ENCODE measurements at places on chromosomes 5 and 9.

DNA sequence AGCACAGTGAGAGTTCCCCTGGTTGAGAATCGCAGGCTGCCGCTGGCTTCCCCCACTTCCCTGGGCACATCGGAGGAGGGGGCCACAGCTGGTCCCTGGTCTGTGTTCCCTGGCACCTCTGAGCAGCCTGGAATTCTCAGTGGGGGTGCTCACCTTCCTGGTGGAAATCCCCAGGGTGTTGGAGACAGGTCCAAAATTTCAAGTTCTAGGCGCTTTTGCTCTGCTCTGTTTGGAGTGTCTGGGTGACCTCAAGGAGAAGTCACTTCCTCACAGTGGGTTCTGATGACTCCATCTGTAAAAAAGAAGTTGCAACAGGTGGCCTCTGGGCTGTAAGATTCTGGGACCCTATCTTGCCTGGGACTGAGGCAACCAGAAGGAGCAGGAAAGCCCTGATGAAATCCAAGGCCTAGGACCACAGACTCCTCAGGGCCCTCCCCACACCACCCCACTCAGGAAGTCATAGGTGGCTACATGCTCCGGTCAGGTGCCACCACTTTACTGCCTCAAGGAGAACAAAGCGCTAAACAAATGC lies at the start of gene TRAF1:
Gene TRAF1, minus strand, starts transcription at position 400 of the 532 bp plus-strand sequence. CDS start 721 bp downstream, outside the sequence.
- no peak for DNase-seq

DNA sequence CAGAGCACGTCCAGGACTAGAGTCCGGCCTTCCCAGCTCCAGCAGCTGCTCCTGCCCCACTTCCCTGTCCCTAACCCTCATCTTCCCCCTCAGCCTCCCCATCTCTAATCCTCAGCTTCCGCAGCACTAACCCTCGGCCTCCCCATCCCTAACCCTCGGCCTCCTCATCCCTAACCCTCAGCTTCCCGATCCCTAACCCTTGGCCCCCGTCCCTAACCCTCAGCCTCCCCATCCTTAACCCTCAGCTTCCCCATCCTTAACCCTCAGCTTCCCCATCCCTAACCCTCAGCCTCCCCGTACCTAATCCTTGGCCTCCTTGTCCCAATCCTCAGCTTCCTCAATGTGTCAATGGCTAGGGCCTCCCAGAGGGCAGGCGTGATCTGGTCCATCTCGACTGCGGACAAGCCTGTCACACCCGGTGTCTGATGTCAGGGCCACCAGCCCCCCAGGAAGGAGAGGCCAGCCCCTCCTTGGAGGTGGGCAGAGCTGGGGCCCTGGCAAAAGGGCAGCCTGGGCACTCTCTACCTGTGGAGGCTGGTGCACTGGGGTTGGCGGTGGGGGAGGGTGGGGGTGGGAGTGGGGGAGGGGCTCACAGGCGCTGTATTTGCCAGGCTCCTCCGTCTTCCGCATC lies 1.4 kb downstream of the OBP2B start:
- DNase-seq: no peak

- no peak for DNase-seq
Observed at GRCh38 chr9:137339045-137339907, 37.2 kb upstream of the NRARP start.

- no peak for DNase-seq
Observed at GRCh38 chr9:132006677-132007370, 72.8 kb downstream of the MED27 start.

DNA sequence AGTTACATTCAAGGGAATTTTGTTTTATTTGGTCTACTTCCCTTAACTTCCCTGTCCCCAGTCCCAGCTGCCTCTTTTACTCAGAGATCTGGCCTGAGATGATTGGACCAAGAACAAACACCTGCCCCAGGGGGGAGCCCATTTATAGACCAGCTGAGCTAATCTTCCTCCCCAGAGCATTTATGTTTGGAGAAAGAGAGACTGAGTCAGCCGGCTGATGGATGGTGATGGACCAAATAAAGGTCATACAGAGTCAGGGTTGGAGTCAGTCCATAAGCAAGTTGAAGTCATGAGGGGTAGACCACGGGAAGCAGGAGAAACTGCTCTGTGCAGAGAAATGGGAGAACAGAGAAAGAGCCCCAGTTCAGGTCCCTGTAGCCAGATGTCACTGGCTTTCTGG lies 77.7 kb downstream of the TMEM174 start:
- DNase-seq: no peak

- DNase-seq: no peak
Observed at GRCh38 chr9:112112519-112112918, 62.6 kb downstream of the SUSD1 start.

DNA sequence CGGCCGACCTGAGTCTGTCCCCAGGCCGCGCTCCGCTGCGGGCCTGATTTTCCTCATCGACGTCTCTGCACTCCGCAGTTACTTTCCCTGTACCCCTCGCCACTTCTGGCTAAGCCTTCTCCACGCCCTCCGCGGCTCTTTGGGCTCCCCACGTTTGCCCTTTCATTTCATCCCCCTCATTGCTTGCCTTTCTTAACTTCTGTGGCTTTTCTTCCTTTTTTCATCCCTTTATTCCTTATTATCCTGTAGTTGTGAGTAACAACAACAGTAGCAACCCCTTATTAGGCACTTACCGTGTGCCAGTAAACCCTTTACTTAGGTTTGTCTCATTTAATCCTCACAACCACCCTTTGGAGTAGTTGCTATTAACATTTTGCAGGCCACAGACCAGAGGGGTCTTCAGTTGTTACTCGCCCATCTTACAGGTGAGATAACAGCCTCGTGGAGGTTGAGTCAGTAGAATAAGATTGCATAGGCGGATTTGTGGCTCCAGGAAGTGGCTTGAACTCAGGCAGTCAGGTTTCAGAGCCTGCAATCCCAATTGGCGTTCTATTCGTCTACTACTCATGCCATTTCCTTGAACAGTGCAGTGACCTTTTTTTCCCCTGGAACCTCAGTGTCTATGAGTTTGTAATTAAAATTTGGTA lies 724 bp downstream of the TCERG1 start:
- no peak for DNase-seq

GRCh38 chr9:81445331-81445921 lies 243.9 kb downstream of the TLE1 start:
- no peak for DNase-seq

GRCh38 chr5:147439254-147439653 lies 70.6 kb downstream of the DPYSL3 start:
- no peak for DNase-seq

- no peak for DNase-seq
Observed at GRCh38 chr5:176387384-176387925, 943 bp downstream of the NOP16 start.

DNA sequence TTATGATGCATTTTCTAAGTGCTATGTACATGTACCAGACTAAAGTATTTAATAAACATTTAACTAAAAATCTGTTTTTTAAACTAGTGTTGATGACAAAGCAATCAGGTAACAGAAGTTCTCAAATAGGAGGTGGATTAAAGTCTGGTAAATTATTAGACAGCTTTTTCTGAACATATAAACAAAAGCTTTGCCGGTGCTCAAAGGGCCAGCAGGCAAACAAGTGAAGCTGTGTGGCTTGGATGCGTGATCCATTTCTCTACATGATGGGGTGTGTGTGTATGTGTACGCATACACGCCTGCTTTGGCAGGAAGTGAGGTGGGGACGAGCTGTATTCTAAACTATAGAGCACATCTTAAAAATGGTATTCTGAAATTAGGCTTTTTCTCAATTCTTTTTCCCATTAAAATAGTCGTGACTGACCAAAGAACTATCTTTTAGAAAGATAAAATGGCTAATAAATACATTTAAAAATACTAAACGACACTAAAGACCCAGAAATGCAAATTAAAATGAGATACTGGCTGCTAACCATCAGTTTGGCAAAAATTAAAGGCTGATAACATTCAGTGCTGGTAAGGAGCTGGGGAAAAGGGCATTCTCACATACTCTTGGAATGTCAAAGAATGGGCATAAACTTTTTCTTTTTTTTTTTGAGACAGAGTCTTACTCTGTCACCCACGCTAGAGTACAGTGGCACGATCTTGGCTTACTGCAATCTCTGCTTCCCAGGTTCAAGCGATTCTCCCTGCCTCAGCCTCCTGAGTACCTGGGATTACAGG lies 174.0 kb downstream of the MAPKAP1 start:
- DNase-seq: no peak

GRCh38 chr9:127555840-127556820 lies 55.9 kb upstream of the STXBP1 start:
- peak; percentile 58 for DNase-seq

- DNase-seq: no peak
Observed at GRCh38 chr5:24535646-24536045, 109.1 kb downstream of the CDH10 start.

GRCh38 chr5:132389585-132390286 lies 20.2 kb downstream of the SLC22A5 start:
- DNase-seq: no peak

- DNase-seq: no peak
Observed at GRCh38 chr5:31427013-31427723, 104.7 kb downstream of the DROSHA start.

GRCh38 chr5:129027260-129027659 lies 62.0 kb downstream of the SLC27A6 start:
- no peak for DNase-seq

DNA sequence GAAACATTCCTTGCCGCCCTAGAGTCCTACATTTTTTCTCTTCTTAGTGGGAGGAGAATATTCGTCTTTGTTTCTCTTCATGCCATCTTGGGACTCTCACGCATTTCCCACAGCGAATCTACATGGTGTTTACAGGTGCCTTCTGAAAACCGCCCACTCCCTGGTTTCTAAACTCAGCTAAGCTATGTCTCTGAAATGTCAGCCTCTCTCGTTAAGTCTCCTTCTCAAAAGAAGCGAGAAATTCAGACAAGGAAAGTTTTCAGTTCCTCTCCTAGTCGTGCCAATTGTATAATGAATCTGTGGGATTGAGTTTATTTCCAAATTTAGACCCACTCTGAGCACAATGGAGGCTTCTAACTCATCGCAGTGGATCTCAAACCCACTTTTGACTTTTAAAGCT lies 186.8 kb upstream of the NFIB start:
- no peak for DNase-seq

GRCh38 chr5:90434116-90434714 lies 24.7 kb upstream of the CETN3 start:
- peak; percentile 61 for DNase-seq

DNA sequence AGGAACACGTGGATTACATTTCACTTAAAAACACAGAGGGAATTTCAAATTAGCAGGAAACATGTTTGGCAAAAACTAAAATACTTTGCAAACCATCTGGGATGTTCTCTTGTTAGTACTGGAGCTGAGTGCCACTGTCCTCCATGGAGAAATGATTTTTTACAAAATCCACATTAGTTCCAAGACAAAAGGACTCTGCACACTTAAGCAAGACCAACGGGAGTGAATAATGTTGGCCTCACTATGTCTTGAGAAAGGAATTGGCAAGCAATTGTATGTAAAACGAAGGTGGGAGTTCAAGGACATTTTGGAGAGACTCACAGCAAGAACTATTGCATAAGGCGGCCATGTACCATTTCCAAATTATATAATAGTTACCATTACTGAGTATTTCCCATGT lies 547.5 kb downstream of the EBF1 start:
- no peak for DNase-seq

DNA sequence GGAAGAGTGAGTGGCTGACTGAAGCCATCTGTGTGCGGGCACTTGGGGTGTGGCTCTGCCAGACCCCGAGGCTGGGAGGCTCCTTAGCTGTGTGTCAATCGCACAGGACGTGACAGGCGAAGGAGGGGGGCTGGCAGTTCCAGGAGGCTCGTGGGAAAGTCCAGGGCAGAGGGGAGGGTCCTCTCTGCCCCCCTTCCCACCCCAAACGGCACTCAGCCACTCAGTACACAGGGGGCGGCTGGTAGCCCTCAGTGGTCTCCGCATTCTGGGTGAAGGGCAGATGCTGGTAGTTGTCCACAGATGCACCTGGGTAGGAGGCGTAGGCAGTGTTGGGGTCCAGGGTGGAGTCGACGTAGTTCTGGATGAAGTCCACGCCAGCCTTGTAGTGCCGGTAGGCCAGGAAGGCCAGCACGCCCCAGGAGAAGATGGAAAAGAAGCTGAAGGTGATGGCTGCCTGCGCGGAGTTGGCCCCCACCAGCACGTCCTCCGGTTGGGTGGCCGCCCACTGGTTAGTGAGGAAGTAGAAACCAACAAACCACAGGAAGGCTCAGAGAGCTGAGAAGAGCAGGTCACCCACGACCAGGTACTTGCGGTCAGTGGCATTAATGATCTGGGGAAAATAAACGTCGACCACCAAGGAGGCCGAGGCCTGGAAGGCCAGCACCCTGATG lies 85.4 kb upstream of the CEP78 start:
- DNase-seq: no peak

DNA sequence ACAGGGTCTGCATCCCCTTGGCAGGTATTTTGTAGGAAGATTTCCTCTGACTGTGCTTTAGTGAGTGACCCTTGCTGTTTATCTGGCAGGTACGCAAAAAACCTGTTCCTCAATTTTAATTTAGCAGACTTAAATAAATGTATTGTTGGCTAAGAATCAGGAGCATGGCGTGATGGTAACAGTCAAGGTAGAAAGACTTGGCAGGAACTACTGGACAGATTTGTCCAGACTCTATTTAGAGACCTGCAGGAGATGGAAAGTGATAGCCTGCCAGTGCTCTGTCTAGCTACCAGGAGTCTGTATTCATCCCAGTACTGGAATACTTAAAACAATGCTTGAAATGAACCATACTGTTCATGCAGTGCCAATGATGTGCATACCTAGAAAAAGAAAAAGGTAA lies 78.8 kb upstream of the MAST4 start:
- no peak for DNase-seq

- no peak for DNase-seq
Observed at GRCh38 chr5:16311666-16312065, 132.1 kb upstream of the MARCHF11 start.

GRCh38 chr5:180938294-180938693 lies 39.3 kb downstream of the BTNL8 start:
- DNase-seq: no peak

DNA sequence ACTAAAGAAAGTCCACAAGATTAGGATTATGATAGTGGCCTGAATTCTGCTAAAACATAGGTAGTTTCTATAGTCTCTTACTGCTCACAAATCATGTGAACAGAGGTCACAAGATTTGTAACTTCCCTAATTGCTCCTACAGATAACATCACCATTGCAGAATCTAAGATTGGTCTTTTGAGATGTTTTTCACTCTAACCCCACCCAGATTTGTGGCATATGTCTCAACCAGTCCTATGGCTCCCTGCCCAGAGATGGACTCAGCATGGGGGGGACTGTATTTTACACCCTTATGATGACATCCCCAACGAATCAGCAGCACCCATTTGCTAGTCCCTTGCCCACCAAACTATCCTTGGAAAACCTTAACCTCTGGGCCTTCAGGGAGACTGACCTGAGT lies 1046.2 kb downstream of the CDH12 start:
- DNase-seq: no peak

DNA sequence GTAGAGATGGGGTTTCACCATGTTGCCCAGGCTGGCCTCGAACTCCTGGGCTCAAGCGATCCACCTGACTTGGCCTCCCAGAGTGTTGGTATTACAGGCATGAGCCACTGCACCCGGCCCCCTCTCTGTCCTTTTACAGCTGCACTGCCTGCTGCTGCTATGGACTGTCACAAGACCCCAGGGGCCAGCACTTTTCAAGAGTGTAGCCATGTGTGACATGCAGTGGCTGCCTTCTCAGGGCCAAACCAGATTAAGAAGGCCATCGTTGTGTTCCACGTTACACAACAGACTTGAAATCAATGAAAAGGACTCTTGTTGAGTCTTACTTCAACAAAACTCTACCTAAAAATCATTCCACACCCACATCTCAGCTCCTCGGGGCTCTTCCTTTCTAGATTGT lies 78.9 kb upstream of the ICE1 start:
- no peak for DNase-seq
